ENCODE measurements at places on chromosomes 1 and 21. TPM values are rescaled to one million over a fixed set of nuclear protein-coding genes. Genes with fewer than 3 reads are reported as not detected.

GRCh38 chr1:27646676-27647075 lies 11.7 kb upstream of the FGR start:
- no peaks in the 10 kb centered on the region for H3K36me3 ChIP-seq
- H3K4me1 ChIP-seq = peaks cover 23% of the 10 kb centered on the region
- no peak for DNase-seq
- no peak overlapping the region for H3K27ac ChIP-seq

DNA sequence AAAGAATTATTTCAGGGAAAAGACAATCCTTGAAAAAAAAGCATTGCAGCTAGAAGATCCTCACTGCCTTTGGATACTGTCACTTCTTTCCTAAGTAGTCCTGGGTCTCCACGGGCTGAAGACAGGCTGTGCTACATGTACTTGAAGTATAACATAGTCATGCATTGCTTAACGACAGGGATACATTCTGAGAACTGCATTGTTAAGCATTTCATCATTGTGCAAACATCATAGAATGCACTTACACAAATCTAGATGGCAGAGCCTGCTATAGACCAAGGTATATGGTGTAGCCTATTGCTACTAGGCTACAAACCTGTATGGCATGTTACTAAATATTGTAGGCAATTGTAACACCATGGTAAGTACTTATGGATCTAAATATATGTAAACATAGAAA lies 54.0 kb downstream of the KIAA0040 start:
- no peak overlapping the region for H3K4me3 ChIP-seq
- H3K36me3 ChIP-seq = no peaks in the 10 kb centered on the region
- DNase-seq = no peak
- no peak overlapping the region for H3K27ac ChIP-seq

UTS2 gene
- total RNA-seq = not detected

ACKR1 gene
- 15.2 TPM for total RNA-seq

SDHC gene
- total RNA-seq = 277 TPM

GRCh38 chr1:161771161-161771560 lies 5.0 kb downstream of the ATF6 start:
- no peak for DNase-seq
- no peaks in the 10 kb centered on the region for H3K27me3 ChIP-seq
- H3K4me3 ChIP-seq = no peak overlapping the region
- H3K36me3 ChIP-seq = no peaks in the 10 kb centered on the region
- no peak overlapping the region for H3K27ac ChIP-seq
- H3K4me1 ChIP-seq = peaks cover 31% of the 10 kb centered on the region

- no peak overlapping the region for H3K4me3 ChIP-seq
- no peak overlapping the region for H3K27ac ChIP-seq
- no peaks in the 10 kb centered on the region for H3K36me3 ChIP-seq
- DNase-seq = no peak
- no peaks in the 10 kb centered on the region for H3K4me1 ChIP-seq
Measured at GRCh38 chr1:16258591-16259135, 21.7 kb upstream of the CPLANE2 start.

AMY1A gene
- total RNA-seq = not detected

DNA sequence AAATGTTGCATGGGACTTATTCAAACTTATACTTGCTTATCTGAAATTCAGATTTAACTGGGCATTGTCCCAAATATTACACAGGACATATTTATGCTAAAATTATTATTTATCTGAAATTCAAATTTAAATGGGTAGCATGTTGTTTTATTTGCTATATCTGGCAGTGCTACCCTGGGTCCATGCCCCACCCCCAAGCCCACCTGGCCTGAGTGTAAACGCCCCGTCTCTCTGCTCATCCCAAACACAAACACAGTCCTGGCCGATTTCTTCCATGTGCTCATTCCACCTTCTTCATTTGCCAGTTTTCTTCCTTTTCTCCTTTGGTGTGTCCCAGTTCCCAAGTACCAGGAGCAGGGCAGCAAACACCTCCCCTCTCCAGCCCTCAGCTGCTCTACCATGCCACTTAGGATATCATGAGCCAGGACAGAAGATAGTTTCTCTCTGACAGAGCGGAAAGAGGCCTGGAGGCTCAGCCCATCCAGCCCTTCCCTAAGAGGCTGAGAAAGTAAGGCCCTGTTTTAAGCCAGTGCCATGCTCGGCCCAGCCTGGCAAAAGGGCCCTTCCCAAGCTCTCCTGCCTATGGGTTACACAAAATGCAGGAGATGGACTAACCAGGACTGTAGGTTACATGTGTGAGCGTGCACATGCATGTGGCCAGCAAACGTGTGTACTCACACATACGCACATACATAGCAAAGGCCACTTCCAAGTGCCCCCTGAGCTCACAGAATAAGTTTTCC lies 69.5 kb downstream of the UBE2T start:
- H3K27ac ChIP-seq = no peak overlapping the region
- H3K27me3 ChIP-seq = no peaks in the 10 kb centered on the region
- H3K4me1 ChIP-seq = no peaks in the 10 kb centered on the region
- H3K4me3 ChIP-seq = no peak overlapping the region
- DNase-seq = no peak
- H3K36me3 ChIP-seq = no peaks in the 10 kb centered on the region
